ENCODE measurements at places on chromosomes 6 and 20. TPM values are rescaled to one million over a fixed set of nuclear protein-coding genes. Genes with fewer than 3 reads are reported as not detected.

Gene C6orf141
- 1.0 TPM for polyA plus RNA-seq

Gene VSTM2L
- polyA plus RNA-seq, result 0.66 TPM

Gene BPIFB2
- not detected for polyA plus RNA-seq

Gene RNGTT
- polyA plus RNA-seq, result 10.7 TPM

Gene SLC32A1
- not detected for polyA plus RNA-seq

Gene CLPSL2
- polyA plus RNA-seq, result not detected

Gene EPHA7
- polyA plus RNA-seq, result 0.03 TPM

Gene DEFB124
- not detected for polyA plus RNA-seq

Measured in fibroblast of lung (primary cell).